ENCODE measurements at places on chromosomes 7 and 10. TPM values are rescaled to one million over a fixed set of nuclear protein-coding genes. Genes with fewer than 3 reads are reported as not detected.
A peak's percentile ranks its signal among the peaks of the same experiment; 100 is the strongest.

NAT16 gene
- total RNA-seq = not detected

AZGP1 gene
- total RNA-seq = 4,981 TPM

SFTPA1 gene
- total RNA-seq = not detected

AKR1D1 gene
- total RNA-seq = 0.59 TPM

DNA sequence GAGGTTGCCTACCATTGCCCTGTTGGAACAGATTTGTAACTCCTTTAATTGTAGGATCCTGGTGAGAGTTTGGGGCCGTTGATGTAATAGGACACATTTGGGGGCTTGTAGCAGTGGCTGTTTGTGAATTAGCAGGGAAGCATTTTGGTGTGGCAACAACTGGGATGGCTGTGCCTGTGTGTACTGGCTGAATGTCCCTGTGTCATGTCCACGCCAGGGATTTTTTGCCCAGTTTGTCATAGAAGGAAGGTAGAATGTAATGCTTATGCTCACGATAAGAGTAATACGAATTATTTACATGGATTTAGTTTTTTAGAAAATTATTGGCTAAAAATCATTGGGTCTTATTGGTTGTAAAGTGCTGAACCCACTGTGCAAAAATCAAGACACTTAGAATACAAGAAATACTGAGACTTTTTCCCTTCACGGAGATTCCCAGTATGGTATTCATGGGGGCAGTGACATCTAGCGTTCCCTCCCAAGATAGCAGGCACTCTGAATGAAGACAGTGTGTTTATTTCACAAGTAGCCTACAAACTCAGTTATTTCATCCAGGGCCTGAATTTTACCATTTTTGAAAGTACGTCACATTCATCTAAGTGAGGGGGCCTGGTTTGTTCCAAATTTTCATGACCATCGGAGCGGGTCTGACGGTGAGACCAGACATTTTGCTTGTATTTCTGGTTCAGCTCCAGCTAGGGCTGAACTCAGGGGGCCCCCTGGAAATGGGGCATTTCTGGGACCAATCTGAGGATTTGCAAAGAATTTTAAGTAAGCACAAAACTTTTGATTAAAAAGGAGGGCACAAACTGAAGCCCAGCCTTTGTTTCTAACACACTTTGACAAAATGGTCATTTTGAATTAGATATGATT is 74.7 kb downstream of the CACNB2 start:
- no peak for DNase-seq
- H3K4me1 ChIP-seq = no peaks in the 10 kb centered on the region
- H3K36me3 ChIP-seq = no peaks in the 10 kb centered on the region

DNA sequence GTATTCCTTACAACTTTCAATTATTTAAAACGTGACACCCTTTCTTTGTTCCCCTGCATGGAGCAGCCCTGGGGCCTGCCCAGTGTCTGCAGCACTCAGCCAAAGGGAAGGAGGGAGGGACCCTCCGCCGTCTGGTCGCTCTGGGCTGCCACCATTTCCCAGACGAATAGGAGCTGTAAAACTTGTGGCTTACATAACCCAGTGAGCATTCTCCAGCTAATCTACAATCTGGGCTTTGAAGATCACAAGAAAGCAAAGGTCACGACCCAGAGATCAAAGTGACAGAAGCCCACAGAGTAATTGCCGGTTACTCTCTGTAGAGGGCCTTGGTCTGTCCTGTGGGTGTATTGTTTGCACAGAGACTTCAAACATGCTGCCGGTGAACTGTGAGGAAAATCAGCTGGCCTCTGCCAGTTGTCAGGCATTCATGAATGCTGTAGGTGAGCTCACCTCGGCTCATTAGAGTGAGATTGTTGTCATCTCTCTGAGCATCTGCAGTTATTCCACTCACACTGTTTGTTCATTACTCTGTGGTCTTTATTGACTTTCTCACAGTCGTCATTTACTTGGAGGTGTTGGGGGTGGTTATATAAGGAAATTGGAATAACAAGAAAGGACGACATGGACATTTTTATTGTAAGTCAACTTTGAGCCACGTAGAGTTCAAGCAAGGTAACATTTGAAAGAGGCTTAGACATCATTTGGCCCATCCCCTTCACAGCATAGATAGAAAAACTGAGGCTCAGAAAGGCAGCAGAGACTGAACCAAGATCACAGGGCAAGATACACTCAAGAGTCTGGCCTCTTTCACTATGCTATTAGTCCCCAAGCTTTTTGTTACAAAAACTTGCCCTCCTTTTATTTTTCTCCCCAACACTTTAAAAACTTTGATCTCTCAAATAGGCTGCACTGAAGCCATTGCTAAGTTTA is 619.8 kb downstream of the LRMDA start:
- no peak for DNase-seq
- H3K27me3 ChIP-seq = no peaks in the 10 kb centered on the region
- H3K27ac ChIP-seq = no peak overlapping the region
- H3K36me3 ChIP-seq = no peaks in the 10 kb centered on the region
- H3K4me1 ChIP-seq = no peaks in the 10 kb centered on the region

DNA sequence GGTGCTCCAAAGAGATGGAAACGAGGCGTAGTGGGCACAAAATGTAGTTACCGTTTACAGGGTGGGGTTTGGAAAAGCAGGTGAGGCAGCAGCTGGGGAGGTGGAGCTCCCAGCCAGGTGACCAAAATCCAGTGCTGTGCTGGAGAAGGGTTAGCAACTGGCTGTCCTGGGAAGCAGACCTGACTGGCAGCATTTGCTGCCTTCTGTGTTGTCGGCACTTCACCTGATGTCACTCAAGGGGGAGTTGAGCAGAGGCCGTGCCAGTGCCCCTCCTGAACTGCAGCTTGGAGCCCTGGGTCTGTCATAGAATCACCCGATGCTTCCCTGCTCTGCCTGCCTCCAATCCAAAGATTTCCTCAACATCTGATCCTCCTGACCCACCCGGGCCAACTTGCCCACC is 12.8 kb downstream of the GCK start:
- H3K27me3 ChIP-seq = no peaks in the 10 kb centered on the region
- H3K4me3 ChIP-seq = no peak overlapping the region
- H3K36me3 ChIP-seq = no peaks in the 10 kb centered on the region
- no peak for DNase-seq

GRCh38 chr7:73308074-73308664 is 457 bp downstream of the NSUN5 start:
- peak overlapping the region; percentile 68 for H3K27ac ChIP-seq
- no peaks in the 10 kb centered on the region for H3K36me3 ChIP-seq
- H3K27me3 ChIP-seq = no peaks in the 10 kb centered on the region
- H3K4me1 ChIP-seq = no peaks in the 10 kb centered on the region
- H3K4me3 ChIP-seq = peak overlapping the region; percentile 71

DNA sequence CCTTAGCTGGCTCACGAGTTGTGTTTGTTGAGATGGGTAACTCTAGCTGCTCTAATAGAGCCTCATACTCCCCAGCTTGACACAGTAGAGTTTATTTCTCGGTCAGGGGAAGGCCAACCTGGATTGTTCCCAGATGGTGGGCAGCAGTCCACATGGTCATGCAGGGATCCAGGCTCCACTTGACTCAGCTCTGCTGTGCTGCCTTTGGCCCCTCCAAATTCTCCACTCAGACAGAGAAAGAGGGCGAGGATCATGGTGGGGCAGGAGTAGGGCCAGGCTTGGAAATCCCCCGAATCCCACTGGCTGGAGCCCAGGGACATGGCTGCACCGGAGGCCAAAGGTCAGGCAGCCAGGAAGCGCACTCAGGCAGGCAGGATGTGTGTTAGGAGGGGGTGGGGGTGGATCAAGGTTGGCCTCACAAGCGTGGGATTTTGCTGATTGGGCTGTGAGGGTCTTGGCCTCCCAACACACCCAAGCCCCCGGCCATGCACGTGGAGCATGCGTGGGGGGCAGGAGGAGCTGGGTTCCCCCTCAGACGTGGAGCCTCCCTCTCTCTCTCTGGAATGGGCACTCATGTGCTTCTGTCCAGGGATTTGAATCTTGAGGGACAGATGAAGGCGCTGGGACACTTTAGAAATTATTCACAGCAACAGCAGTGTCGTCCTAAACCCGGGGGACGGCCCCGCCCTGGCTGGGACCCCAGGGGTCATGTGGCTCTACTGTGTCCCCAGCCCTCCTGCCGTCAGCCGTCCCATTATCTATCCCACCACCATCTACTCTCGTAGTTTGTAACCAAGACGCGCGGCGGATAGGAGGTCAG is 44.8 kb downstream of the PDGFA start:
- H3K27me3 ChIP-seq = no peaks in the 10 kb centered on the region
- no peak overlapping the region for H3K27ac ChIP-seq
- peaks cover 4% of the 10 kb centered on the region for H3K4me1 ChIP-seq

- no peak overlapping the region for H3K4me3 ChIP-seq
- no peaks in the 10 kb centered on the region for H3K27me3 ChIP-seq
- no peak for DNase-seq
- H3K4me1 ChIP-seq = no peaks in the 10 kb centered on the region
- H3K36me3 ChIP-seq = no peaks in the 10 kb centered on the region
- H3K27ac ChIP-seq = peak overlapping the region; percentile 72
These were observed 22.4 kb downstream of the STN1 start for GRCh38 chr10:103895411-103896186.

DNA sequence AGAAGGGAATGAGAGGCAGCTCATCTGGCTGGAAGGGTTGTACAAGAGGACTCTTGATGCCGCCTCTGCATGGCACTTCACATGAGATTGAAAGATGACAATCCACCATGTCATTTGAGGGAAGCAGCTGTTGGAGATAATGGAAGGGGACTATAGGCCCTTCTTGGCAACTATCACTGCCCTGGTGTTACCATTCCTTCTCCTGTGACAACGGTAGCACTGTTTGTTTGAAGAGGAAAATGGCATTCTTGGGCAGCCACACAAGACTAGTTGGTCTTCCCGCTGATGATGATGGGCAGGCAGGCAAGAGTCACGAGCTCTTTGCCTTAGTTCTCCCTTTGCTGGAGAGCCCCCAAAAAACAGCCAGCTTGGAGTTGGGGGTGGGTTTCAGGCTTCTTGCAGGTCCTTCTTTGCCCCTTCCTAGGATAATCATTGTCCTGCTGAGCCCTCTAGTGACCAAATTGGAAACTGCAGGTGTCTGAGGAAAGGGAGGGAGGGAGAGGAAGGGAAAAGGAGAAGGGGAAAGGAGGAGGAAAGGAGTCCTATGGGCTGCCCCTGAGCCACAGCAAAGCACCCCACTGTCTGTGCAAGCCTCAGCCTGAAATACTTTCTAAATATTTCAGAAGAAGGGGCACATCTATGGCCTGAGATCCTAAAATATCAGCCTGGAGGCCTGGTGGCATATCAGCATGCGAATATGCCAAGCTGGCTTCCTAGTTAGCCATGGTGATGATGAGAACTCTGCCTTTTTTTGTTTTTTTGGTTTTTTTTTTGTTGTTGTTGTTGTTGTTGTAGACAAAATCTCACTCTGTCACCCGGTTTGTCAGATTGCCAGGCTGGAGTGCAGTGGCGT is 165.6 kb upstream of the KMT2E start:
- H3K27me3 ChIP-seq = no peaks in the 10 kb centered on the region
- H3K4me3 ChIP-seq = no peak overlapping the region
- DNase-seq = no peak
- no peak overlapping the region for H3K27ac ChIP-seq

GRCh38 chr7:137661634-137662033 is 185.1 kb downstream of the DGKI start:
- peaks cover 11% of the 10 kb centered on the region for H3K27me3 ChIP-seq
- DNase-seq = no peak
- H3K4me1 ChIP-seq = no peaks in the 10 kb centered on the region
- H3K27ac ChIP-seq = no peak overlapping the region
- no peaks in the 10 kb centered on the region for H3K36me3 ChIP-seq
- H3K4me3 ChIP-seq = no peak overlapping the region

GRCh38 chr7:30249986-30250774 is 34.2 kb upstream of the ZNRF2 start:
- no peak overlapping the region for H3K4me3 ChIP-seq
- no peak for DNase-seq
- no peak overlapping the region for H3K27ac ChIP-seq
- H3K27me3 ChIP-seq = no peaks in the 10 kb centered on the region

DNA sequence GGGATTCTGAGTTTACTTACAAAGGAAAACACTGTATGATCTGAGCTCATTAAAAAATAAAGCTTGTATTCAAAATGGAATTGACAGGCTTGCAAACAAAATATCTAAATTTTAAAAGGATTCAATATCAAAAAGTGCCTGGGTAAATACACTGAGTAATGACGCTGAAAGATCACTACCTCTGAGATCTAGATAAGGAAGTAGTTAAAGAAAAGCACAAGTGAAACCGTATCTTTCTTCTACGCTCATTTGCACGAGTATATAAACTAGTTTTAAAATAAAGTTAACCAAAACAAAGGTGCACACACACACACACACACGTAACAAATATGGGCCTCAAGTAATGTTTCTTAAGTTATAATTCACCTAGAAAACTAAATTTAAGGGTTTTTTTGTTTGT is 93.4 kb downstream of the SNX13 start:
- no peaks in the 10 kb centered on the region for H3K36me3 ChIP-seq
- H3K27me3 ChIP-seq = no peaks in the 10 kb centered on the region
- H3K27ac ChIP-seq = no peak overlapping the region
- H3K4me3 ChIP-seq = no peak overlapping the region
- no peak for DNase-seq

GRCh38 chr7:123131140-123131539 is 68.6 kb downstream of the SLC13A1 start:
- no peak overlapping the region for H3K4me3 ChIP-seq
- no peak for DNase-seq
- no peak overlapping the region for H3K27ac ChIP-seq
- H3K4me1 ChIP-seq = no peaks in the 10 kb centered on the region
- H3K36me3 ChIP-seq = no peaks in the 10 kb centered on the region
- no peaks in the 10 kb centered on the region for H3K27me3 ChIP-seq

DNA sequence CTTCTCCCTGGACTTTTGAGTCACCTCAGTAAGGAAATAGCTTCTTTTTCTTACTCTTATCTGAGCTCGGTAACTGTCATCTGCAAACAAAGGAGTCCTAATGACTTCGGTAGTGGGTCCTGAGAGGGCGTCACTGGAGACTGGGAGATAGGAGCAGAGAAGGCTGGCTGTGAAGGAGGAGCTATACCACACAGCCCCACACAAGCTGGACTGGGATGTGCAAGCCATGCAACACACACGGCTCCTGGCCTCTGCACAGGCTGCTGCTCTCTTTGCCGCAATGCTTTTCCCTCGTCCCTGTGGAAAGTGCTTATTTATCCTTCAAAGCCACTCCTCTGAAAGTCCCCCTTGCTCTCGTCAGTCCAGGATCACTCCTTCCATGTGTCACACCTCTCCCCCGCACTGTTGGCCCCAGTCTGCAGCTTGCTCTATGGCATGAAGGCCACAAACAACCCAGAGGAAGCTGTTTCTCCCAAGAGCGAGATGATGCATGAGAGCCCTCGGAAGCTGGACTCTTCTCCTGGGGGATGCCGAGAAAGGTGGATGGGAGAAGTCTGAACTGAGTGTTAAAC is 14.9 kb downstream of the TMEM273 start:
- H3K4me1 ChIP-seq = no peaks in the 10 kb centered on the region
- no peak overlapping the region for H3K27ac ChIP-seq
- H3K27me3 ChIP-seq = no peaks in the 10 kb centered on the region
- no peak for DNase-seq
- H3K4me3 ChIP-seq = no peak overlapping the region

GRCh38 chr7:18948521-18948920 is 168.9 kb downstream of the TWIST1 start:
- no peaks in the 10 kb centered on the region for H3K27me3 ChIP-seq
- DNase-seq = no peak
- H3K36me3 ChIP-seq = no peaks in the 10 kb centered on the region
- no peaks in the 10 kb centered on the region for H3K4me1 ChIP-seq
- H3K27ac ChIP-seq = no peak overlapping the region

GRCh38 chr10:58898854-58899573 is 277.4 kb upstream of the PHYHIPL start:
- no peak for DNase-seq
- H3K4me3 ChIP-seq = no peak overlapping the region
- H3K4me1 ChIP-seq = no peaks in the 10 kb centered on the region
- H3K27ac ChIP-seq = no peak overlapping the region
- no peaks in the 10 kb centered on the region for H3K36me3 ChIP-seq

- H3K36me3 ChIP-seq = no peaks in the 10 kb centered on the region
- H3K27me3 ChIP-seq = no peaks in the 10 kb centered on the region
- peak overlapping the region; percentile 58 for H3K27ac ChIP-seq
- no peak for DNase-seq
- H3K4me1 ChIP-seq = peaks cover 42% of the 10 kb centered on the region
These were observed 105.7 kb upstream of the PPIF start for GRCh38 chr10:79241629-79241989.

Measured in breast epithelium (tissue), 4 donors.